ENCODE measurements at places on chromosomes 12 and 14. TPM values are rescaled to one million over a fixed set of nuclear protein-coding genes. Genes with fewer than 3 reads are reported as not detected.

ADAM21 gene
- 0.49 TPM for polyA plus RNA-seq

SERPINA12 gene
- not detected for polyA plus RNA-seq

ACOT4 gene
- 0.45 TPM for polyA plus RNA-seq

PPFIA2 gene
- not detected for polyA plus RNA-seq

TOX4 gene
- polyA plus RNA-seq = 39.6 TPM

RERGL gene
- polyA plus RNA-seq = 1.0 TPM

SETD3 gene
- polyA plus RNA-seq = 74.3 TPM

DNA sequence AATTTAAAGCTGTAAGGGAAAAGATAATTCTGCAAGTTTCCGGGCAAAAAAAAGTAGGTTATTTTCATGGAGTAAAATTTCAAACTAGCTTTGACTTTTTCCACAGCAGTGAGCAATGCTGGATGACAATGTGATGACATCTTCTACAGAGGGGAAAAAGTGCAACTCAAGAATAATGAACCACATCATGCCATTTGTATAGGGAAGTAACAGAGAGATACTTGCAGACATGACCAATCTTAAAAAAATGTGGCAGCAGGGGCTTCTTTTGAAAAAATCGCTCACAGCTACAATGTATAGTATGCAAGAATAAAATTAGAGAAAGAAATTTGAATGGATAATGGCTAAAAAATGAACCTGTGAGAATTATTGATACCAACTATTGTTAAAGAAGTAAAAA, 115.5 kb downstream of the DHRS2 start:
- DNase-seq = no peak

DNA sequence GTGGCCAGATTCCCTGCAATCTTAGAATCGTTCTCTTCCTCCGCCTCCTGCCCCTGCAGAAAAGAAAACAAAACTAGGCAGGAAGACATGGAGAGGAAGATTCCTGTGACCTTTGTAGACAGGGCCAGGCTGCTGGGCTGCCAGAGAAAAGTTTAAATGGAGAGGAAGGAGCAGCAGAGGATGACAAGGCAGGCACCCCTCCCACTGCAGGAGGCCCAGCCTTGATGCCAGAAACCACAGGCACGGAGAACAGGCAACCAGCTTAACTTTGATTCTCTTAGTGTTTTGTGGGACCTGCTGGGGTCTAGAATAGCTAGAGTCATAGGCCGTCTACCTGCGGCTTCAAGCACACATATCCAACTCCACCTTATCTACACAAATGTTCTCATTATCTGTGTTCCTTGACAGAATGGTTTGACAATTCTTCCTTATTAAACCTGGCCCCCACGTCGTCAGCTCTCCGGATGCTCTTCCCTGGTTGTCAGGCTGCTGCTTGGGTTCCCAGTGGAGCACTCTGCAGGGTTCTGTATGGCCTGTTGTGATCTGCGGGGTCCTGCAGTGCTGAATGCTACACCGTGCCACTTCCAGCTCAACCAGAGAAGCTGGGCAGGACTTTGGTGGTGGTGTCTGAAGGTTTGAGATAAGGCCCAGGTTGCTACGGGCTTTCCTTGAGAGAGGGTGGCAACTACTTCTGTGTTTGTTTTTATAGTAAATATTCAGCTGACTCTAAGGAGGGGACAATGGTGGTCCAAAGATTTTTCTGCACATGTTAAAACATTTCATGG, 609.5 kb downstream of the AACS start:
- DNase-seq = no peak

DNA sequence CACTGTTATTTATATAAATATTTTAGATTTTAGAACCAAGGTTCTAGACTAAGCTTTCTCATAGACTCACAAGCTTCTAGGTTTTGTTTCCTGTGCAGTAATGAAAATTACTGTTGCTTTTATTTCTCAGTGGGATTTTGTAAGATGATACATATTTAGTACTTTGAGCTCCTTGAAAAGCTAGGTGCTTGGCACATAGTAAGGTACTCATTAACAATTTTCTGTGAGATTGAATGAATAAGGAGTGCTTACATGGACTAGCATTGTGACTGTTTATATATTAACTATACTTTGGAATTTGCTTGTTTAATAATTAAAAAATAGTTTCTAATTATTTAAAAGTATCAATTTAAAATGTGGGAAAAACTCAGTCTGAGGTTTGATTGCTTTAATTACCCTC, 85.7 kb downstream of the MIA2 start:
- no peak for DNase-seq

- DNase-seq = no peak
Measured at GRCh38 chr12:131119936-131120335, 166.2 kb downstream of the ADGRD1 start.

GRCh38 chr12:30548203-30548602, 147.5 kb downstream of the IPO8 start:
- no peak for DNase-seq

GRCh38 chr14:100416921-100417860, 94.1 kb downstream of the SLC25A47 start:
- peak; percentile 49 for DNase-seq

- DNase-seq = no peak
Measured at GRCh38 chr14:100369019-100369418, 45.9 kb downstream of the SLC25A47 start.

GRCh38 chr12:109120557-109120956, 4.2 kb downstream of the ACACB start:
- DNase-seq = no peak

- no peak for DNase-seq
Measured at GRCh38 chr12:3959799-3960560, 86.8 kb upstream of the PARP11 start.

GRCh38 chr12:52436828-52437474, 2.8 kb upstream of the KRT75 start:
- DNase-seq = no peak

DNA sequence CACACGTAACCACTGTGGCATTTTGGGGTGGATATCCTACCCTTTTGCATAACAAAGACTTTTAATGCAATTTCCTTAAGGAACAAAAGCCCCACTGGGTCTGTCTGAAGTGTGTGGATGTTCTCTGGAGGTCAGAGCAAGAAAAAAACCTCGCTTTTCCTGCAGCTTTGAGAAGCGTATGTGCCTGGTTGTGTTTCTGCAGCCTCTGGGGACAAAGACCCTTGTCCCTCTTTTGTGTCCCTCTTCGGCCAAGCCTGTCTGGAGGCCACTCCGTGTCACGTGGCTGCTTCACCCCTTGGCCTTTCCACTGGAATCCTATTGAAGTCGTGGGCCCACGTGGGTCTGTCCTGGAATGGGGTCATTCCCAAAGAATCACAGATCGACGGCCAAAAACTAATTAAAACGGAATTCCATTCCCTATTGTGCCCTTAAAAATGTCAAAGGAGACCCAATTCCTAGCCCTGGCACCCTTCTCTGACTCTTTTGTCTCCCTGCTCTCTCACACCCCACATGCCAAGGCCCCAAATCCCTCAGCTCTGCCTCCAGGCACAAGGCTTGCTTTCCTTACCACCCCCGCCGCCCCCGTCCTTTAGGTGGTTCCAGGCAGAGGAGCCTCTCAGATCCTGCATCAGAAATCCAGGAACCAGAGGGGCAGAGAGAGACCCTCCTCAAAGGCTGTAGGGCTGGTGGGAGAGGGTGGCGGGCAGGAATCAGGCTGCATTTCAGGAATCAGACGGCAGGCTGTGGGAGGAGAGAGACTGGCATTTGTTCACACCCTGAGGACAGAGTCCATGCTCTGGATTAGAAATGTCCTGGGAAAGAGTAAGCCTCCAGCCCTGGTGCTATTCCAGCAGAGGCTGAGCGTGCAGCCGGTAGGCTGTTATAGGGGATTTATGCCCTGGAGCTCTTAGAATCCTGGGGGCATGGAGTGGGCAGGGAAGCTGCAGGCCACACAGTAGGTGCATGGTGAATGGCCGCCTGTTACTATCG, 12.6 kb upstream of the CYP46A1 start:
- DNase-seq = no peak

- no peak for DNase-seq
Measured at GRCh38 chr12:66725031-66725430, 46.2 kb upstream of the GRIP1 start.

GRCh38 chr12:54006559-54007220, 2.1 kb upstream of the HOXC8 start:
- no peak for DNase-seq

DNA sequence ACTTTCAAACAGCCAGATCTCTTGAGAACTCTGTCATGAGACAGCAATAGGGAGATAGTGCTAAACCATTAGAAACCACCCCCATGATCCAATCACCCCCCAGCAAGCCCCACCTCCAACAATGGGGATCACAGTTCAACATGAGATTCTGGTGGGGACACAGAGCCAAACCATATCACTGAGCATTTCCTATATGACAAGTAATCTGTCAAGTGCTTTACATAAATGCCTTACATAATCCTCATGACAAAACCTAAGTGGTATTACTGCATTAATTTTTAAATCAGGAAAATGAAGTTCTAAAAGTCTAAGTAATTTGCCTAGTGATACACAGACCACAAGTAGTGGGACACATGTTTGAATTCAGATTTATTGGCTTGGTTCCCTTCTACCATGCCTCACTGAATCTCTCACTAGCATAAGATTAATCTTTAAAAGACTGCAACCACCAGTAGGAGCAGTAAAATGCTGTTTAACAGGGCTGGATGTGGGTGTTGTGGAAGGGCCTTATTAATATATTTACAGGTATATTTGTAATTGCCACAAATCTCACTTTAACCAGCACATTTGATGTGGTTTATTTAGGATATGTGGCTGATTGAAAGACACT, 323.1 kb upstream of the FBXO33 start:
- no peak for DNase-seq

GRCh38 chr12:54561164-54561563, 11.8 kb downstream of the PDE1B start:
- peak; percentile 56 for DNase-seq

- no peak for DNase-seq
Measured at GRCh38 chr14:97930166-97930565, 1133.0 kb downstream of the VRK1 start.

DNA sequence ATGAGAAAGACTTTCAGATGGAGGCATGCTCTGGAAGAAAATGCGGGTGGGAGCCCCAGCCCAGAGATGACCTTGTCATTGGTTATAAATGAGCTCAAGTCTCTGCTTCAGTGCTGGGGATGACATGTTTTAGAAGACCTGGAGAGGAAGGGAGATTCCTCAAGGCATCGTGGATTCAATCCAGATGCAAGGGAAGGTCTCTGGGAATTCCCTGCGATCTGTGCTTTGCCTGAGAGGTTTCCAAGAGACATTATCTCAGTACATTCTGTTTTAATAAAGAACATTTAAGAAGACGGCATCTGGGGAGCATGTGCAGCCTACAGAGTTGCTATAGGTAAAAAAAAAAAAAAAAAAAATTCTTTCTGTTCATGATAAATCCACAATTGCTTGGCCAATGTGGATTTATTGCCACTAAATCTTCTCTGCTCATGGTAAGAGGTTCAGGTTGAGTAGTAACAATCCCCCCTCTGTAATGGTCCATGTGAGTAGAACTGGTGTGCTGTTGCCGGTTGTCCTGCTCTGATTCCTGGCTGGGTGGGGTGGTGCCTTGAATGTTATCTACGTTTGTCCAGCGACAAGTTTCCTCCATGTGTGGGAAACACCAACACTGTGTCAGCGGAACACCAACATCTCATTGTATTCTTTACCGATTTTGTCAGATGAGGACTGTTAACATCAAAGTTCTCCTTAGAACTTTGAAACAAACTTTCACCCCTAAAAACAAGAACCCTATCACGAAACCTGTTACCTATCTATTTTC, 230.0 kb downstream of the MSRB3 start:
- DNase-seq = no peak

DNA sequence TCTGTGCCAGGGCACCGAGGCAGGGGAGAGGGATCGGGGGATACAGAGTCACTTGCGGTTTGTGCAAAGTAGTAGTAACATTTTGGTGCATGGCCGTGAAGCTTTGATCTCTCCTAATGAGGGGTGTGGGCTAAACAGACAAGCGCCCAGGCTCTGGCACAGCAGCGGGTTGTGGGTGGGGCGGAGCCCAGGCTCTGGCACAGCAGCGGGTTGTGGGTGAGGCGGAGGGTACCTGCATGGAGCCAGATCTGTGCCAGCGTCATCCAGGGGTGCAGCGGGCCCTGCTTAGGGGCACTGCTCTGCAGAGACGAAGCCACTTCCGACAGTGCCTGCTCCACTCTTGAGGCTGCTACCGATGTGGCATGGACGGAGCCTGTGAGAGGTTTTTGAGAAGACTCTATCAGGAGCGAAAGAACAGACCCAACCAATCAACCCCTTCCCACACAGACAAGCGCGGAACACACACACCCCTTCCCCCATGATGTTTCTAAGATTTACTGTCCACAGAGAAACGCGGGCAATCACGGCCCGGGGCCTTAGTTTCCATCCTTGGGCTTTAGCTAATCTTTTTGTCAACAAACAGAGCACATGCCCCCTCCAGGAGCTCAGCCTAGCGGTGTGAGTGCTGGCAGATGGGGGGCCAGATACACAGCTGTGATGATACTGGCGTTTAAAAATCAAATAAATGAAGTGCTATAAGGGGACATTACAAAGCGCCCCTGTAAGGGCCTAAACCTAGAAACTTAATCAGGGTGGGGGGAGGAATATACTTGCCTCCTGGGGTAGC, 196.6 kb downstream of the CALM1 start:
- no peak for DNase-seq
